ENCODE measurements at places on chromosomes 11 and 22.

DNA sequence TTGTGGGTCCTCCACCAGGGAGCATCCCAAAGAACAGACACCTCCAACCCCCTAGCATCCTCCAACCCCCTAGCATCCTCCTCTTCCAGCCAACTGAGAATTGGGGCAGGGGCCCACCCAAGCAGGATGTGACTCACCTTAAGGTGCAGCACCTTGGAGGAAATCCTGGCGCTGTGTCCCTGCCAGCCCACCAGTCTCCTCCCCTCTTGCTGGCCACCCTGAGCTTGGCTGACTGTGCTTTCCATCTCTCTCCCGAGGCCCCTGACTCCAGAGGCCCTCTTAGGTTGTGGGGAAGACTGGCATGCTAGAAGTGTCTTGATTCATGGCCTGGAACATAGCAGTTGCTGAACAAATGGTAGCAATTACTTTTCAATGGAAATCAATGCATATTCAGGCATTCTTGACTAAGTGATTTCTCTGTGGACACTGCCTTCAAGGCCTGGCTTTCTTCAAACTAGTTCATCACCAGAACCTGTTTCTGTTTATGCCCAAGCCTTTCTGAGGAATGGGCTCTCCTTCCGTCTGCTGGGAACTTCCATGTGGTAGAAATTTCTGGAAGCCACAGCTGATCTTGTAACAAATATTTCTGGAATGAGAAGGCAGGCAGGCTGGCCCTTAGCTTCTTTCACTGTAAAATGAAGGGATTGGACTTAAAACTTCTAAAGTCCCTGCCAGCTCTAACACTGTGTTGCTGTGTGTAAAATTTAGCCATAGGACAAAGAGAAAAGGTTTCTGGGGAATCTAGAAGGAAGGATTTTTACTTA, 60.5 kb downstream of the CEP164 start:
- no peak for DNase-seq

DNA sequence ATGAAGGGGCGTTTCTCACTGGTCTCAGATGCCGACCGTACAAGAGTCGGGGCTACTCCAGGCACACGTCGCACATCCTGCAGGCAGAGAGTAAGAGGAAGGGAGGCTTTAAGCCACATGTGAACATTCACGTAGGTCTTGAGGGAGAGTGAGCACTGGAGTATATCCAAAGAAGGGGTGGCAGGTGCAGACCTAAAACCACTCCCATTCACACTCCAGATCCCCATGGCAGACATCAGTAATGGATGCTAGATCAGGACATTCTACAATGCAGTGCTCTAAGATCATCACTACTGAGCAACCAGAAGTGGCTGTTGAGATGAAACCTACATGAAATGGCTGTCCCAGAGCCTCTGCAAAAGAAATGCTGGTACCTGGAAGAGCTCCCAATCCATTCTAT, 39.0 kb downstream of the WT1 start:
- no peak for DNase-seq

DNA sequence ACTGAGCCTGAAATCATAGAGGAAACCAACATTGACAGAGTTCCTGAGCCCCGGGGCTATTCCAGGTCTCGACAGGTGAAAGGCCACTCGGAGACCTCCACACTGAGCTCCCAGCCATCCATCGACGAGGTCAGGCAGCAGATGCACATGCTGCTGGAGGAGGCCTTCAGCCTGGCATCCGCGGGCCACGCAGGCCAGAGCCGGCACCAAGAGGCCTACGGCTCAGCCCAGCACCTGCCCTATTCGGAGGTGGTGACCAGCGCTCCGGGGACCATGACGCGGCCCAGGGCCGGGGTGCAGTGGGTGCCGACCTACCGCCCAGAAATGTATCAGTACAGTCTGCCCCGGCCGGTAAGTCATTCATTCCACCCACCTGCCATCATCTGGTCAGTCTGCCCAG, 54.9 kb downstream of the C11orf91 start:
- no peak for DNase-seq

GRCh38 chr22:22786301-22787115, 101.1 kb upstream of the IGLL5 start:
- DNase-seq: no peak

GRCh38 chr22:26669060-26669481, 11.7 kb downstream of the MIAT start:
- no peak for DNase-seq

DNA sequence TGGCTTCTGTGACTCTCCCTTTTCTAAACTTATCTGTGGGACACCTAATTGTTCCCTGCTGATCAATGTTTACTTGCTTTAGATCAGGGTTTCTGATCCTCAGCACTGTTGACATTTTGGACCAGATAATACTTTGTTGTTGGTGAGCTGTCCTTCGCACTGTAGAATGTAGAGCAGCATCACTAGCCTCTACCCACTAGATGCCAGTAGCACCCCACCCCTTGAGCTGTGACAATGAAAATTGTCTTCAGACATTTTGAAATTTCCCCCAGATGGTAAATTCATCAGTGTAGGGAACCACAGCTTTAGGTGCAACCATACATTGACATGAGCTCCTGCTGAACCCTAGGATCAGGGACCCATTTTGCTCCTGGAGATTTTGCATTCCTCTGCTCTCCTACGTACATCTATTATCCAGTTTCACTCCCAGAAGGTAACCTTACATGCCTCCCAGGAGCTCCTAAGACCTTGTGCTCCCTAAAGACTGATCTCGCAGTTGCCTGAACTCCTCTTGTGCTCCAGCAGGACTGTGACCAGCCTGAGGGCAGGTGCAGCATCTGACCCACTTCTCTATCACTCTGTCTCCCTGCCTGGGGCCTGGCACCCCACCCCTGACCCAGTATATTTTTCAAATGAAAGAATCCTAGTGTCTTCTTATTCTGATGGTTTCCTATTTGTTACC, 107.8 kb downstream of the FAR1 start:
- DNase-seq: peak; percentile 40

GRCh38 chr11:534396-535209, 773 bp downstream of the HRAS start:
- DNase-seq: no peak

DNA sequence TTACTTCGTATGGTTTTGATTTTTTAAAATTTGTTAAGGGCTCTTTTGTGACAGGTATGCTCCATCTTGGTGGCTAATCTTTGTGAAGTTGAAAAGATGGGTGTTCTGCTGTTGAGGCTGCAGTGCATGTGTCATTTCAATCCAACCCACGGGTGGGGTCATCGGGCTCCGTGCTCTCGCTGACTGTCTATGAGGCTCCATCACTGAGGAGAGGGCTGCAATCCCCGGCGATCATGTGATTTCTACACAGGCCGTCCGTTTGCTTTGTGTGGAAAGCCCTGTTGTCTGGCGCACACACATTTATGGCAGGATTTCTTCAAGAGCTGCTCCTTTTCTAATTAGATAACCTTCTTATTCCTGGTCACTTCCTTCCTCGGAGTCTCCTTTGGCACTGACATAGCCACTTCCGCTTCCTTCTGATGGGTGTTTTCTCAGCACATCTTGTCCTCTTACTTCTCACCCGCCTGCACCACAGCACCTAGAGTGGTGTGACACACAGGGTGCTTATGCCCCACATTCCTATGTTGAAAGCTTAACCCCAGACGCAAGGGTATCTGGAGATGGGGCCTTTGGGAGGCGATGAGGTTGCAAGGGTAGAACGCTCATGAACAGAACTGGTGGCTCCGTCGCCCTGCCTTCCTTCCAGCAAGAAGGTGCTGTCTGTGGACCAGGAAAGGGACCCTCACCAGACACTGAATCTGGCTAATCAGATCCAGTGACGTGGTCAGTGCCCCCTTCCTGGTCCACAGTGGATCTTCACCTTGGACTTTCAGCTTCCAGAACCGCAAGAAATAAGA, 9.4 kb downstream of the MOB2 start:
- DNase-seq: no peak

GRCh38 chr11:103167166-103167565, 57.9 kb downstream of the DYNC2H1 start:
- no peak for DNase-seq

- no peak for DNase-seq
These were observed 1.0 kb downstream of the MS4A4A start for GRCh38 chr11:60281485-60281884.

DNA sequence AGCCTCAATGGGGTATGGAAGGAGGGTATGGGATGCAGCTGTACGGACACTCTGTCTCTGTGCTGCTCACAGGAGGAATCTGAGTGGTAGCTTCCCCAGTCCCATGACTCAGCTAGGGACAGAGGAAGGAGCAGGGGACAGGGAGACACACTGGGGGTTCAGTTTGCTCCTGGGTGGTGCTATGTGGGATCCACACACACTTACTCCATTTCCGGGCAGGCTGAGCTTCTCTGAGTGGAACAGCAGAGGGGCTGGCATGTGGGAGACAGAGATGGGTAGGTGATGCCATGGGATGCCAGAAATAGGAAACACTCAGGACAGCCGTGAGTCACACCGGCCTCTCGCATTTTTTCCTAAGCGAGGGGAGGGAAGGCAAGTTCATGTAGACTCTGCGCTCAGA, 59.2 kb upstream of the KIRREL3 start:
- DNase-seq: no peak

DNA sequence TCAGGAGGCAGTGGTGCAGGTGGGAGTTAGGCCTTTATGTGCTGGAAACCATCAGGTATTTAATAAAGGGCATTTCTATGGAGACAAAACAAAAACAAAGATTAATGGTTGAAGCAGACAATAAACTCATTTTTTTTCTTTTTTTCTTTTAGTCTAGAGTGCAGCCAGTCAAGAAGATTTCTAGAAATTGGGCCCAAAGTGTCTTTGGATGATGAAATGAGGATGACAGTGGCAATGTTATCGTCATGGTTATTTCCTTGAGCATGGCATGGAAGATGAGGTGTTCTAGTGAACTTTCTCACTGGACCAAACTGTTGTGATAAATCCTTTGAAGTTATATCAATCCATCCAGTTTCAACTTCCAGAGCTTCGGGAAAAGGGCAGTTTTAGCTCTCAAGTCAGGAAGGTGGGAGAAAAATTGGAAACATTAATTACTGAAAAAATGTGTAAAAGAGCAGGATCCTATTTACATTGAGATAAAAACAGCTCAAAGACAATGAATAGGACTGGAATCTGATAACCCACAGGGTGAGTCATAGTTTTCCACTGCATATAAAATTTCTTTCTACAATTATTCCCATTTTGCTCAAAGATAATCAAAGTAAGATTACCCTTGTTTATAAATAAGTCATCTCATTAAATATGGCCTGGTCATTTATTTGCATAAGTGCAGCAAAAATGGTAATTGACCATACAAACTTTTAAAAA, 33.0 kb downstream of the PRR5L start:
- DNase-seq: no peak

DNA sequence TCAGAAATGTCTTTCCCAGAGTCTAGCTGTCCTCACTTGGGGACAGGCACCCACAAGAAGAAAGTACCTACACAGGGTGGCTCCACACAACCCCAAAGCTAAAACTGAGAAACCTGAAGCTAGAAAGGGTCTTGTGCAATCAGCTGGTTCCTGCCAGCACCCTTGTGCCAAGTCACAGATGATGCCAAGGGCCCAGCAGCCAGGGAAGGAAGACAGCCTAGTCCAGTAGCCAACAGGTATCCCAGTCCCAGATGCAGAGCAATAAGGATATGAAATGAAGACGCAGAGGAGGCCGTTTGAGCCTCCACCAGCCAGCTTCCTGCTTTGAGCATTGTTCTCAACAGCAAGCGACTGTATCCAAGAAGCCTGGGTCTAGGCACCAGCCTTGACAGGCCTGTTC, 6.1 kb downstream of the PLEKHA7 start:
- no peak for DNase-seq

- no peak for DNase-seq
These were observed 64.1 kb upstream of the CARD18 start for GRCh38 chr11:105203569-105204240.

DNA sequence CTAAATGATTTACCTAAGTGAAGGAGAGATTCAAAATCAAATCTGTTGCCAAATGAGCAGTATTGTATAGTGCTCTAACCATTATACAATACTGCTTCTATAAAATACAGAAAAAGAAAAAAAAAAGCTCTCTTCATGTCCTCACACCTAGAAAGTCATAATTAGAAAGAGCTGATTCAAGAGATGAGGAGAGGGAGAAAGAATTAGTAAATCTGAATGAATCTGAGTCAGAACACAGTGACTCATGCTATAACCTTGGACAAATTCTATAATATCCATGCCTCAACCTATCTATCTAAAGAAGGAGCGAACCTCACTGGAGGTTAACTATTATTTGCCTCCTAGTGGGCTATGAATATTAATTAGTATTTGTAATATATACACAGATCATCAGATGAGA, 29.4 kb downstream of the AMBRA1 start:
- no peak for DNase-seq

DNA sequence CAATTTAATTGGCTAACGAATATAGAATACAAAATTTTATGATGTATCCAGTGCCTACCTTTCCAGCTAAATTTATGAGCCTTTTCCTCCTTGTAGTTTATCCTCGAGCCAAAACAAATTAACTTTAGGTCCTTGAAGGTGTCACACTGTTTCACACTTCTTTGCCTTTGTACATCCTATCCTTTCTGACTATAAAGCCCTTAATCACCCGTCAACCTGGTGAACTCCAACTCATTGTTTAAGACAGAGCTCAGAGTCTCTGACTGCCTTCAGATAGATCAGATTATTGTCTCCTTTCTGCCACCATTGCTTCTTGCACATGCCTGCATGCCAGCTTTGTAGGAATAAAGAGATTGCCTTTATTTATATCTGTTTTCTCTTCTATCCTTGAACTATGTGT, 58.8 kb downstream of the CNTN5 start:
- DNase-seq: no peak

DNA sequence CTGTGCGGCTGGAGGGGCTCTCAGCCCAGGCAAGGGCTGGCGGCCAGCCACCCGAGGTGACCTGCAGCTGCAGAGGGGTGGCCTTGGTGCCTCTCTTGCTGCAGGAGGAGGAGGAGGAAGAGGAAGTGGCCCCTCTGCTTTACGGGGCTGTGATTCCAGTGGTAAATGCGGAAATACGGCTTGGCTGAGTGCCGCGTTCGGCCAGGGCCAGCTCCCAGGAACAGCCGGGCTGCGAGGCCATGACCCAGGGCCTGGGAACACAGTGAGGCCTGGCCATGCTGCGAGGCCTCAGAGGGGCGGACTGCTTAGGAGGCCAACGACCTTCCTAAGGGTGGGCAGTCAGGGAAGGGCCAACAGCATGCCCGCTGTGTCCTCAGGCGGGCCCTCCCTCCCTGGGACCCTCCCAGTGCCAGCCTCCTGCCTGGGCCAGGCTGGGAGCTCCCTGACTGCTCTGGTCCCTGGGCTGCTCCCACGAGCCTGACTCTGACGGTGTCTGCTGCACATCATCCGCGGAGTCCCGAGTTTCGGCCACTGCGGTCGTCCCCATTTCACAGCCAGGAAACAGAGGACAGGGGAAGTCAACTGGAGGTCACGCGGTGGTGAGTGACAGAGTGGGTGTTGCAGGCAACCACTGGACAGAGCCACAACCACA, 20.8 kb upstream of the PPARA start:
- no peak for DNase-seq

GRCh38 chr11:35909511-35910265, 34.2 kb upstream of the LDLRAD3 start:
- no peak for DNase-seq

DNA sequence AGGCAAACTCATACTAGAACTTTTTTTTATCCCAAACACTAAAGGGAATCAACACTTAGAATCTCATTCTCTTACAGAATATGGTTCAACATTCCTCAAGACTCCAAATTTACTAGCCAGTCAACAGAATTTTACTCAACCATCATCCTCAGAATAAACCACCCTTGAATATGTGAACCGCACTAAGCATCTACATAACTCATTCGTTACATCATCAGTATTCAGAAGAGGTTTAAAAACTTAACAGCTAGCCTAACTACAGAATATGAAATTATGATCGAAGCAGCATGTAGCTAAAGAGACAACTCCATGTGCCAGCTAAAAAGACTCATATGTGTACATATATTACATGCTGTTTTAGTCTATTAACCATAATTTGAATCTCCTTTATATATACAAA, 47.9 kb downstream of the CLDN25 start:
- no peak for DNase-seq

Data from T-cell (primary cell).